ENCODE measurements at places on chromosomes 12 and 14. TPM values are rescaled to one million over a fixed set of nuclear protein-coding genes. Genes with fewer than 3 reads are reported as not detected.

GRCh38 chr12:4435537-4435936 lies 10.1 kb downstream of the FGF6 start:
- H3K27ac ChIP-seq: no peak overlapping the region
- no peaks in the 10 kb centered on the region for H3K4me1 ChIP-seq
- DNase-seq: no peak
- no peaks in the 10 kb centered on the region for H3K36me3 ChIP-seq

The AVPR1A gene
- total RNA-seq: 21.3 TPM

GRCh38 chr12:93476555-93476954 lies 9.2 kb downstream of the MRPL42 start:
- no peak for DNase-seq
- H3K27ac ChIP-seq: no peak overlapping the region
- H3K27me3 ChIP-seq: no peaks in the 10 kb centered on the region
- H3K4me3 ChIP-seq: no peak overlapping the region
- peaks cover 2% of the 10 kb centered on the region for H3K36me3 ChIP-seq

DNA sequence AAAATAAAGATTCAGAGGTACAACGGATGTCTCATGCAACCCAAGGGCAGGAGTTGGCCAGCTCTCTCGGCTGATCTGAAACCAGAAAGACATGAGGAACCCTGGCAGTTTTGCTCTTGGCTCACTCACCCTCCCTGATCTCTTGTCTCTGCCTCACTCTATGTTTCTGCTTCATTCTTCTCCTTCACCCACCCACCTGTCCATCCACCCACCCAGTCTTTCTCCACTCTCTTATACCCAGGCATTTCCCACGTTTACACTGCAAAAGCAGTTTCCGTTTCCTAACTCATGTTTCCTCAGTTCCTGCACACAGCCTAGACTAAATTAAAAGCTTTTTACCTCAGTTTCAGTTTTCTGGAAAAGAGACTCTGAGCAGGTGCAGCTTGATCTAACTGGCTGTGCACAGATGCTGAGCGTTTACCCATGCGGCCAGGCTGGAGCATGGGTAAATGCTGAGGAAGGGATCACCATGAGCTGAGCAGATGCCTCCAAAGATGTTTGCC lies 157.6 kb downstream of the PRKCH start:
- no peaks in the 10 kb centered on the region for H3K36me3 ChIP-seq
- no peak overlapping the region for H3K27ac ChIP-seq
- H3K4me1 ChIP-seq: no peaks in the 10 kb centered on the region
- no peak for DNase-seq

- no peak overlapping the region for H3K27ac ChIP-seq
- no peak for DNase-seq
- H3K36me3 ChIP-seq: no peaks in the 10 kb centered on the region
- no peak overlapping the region for H3K4me3 ChIP-seq
- H3K27me3 ChIP-seq: no peaks in the 10 kb centered on the region
Observed at GRCh38 chr14:61434311-61434710, 112.9 kb downstream of the PRKCH start.

The SLCO1B1 gene
- not detected for total RNA-seq

GRCh38 chr14:104294628-104294982 lies 156.2 kb downstream of the KIF26A start:
- no peaks in the 10 kb centered on the region for H3K27me3 ChIP-seq
- peak; percentile 25 for DNase-seq
- H3K4me3 ChIP-seq: no peak overlapping the region
- H3K4me1 ChIP-seq: no peaks in the 10 kb centered on the region

DNA sequence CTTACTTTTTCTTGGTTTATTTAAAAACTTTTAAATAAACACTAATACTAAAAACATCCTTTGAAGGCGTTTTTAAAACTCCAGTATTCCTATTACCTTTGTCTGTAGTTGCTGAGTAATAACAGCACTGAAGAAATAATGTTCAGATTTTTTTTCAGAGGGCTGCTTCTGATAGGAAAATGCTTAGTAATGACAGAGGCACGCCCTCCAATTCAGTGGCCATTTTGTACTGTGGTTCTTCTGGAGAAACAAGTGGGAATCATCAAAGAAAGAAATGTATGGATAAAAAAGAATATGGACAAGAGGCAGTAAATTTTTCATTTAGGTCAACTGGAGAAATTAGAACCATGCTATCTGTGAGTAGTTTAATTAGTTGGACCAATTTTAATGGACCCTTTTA lies 13.6 kb downstream of the VEZT start:
- no peaks in the 10 kb centered on the region for H3K36me3 ChIP-seq
- H3K27me3 ChIP-seq: no peaks in the 10 kb centered on the region
- H3K4me1 ChIP-seq: no peaks in the 10 kb centered on the region
- DNase-seq: no peak
- H3K27ac ChIP-seq: no peak overlapping the region

The TROAP gene
- 1.1 TPM for total RNA-seq

- no peak overlapping the region for H3K4me3 ChIP-seq
- H3K27me3 ChIP-seq: no peaks in the 10 kb centered on the region
- no peaks in the 10 kb centered on the region for H3K36me3 ChIP-seq
- no peaks in the 10 kb centered on the region for H3K4me1 ChIP-seq
- H3K27ac ChIP-seq: no peak overlapping the region
Observed at GRCh38 chr14:94030571-94030970, 4.4 kb downstream of the OTUB2 start.

GRCh38 chr14:71773898-71774481 lies 158.2 kb upstream of the RGS6 start:
- no peak overlapping the region for H3K27ac ChIP-seq
- H3K4me3 ChIP-seq: no peak overlapping the region
- H3K4me1 ChIP-seq: no peaks in the 10 kb centered on the region
- no peaks in the 10 kb centered on the region for H3K27me3 ChIP-seq

DNA sequence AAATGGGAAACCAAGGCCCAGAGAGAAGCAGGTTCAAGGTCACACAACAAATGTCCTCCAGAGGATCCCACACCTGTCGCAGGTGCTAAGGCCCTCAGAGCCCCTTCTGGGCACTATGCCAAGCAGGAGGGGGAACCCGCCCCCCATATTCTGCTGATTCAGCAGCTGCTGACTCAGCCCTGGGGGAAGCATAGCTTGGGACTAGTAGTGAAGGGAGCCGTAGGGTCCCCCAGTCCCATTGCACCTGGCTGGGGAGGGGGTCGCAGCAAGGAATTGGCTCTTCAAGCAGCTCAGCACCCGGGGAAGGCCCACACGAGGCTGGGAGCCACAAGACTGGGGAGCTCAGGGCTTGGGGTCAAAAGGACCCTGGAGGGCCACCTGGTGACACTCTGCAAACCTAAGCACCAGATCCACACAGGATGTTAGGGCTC lies 1.0 kb downstream of the RASAL1 start:
- H3K27ac ChIP-seq: no peak overlapping the region
- no peak overlapping the region for H3K4me3 ChIP-seq
- no peaks in the 10 kb centered on the region for H3K27me3 ChIP-seq
- DNase-seq: peak; percentile 71
- H3K4me1 ChIP-seq: no peaks in the 10 kb centered on the region

DNA sequence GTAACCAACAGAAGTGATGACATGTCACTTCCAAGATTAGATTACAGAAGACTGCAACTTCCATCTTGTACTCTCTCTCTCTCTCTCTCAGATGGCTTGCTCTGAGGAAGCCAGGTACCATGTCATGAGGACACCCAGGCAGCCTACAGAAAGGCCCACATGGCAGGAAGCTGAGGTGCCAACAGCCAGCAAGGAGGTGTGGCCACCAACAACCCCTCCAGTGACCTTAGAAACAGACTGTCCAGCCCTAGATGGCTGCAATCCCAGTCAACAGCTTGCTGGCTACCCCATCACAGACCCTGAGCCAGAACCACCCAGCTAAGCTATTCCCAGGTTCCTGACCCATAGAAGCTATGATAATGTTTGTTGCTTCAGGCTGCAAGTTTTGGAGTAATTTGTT lies 178.4 kb downstream of the ITPR2 start:
- no peaks in the 10 kb centered on the region for H3K27me3 ChIP-seq
- H3K36me3 ChIP-seq: peaks cover 8% of the 10 kb centered on the region
- H3K27ac ChIP-seq: no peak overlapping the region
- DNase-seq: no peak
- no peaks in the 10 kb centered on the region for H3K4me1 ChIP-seq
- H3K4me3 ChIP-seq: no peak overlapping the region

DNA sequence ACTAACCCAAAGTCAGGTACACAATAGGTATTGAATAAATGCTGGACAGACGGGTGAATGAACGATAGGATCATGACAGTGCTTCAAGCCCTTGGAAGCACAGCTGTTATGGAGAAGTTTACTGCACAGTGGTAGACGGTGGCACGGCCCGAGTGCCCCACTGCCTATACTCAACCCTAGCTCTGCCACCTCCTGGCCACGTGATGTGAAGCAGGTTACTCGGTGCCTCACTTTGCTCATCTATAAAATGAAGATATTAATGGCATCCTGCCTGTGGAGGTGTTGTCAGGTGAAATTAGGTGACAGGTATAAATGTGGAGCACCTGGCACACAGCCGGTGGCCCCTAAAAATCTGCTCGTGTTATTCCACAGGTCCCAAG lies 5.8 kb downstream of the ASB2 start:
- H3K36me3 ChIP-seq: no peaks in the 10 kb centered on the region
- H3K4me3 ChIP-seq: no peak overlapping the region
- DNase-seq: no peak
- H3K4me1 ChIP-seq: no peaks in the 10 kb centered on the region
- H3K27me3 ChIP-seq: no peaks in the 10 kb centered on the region

DNA sequence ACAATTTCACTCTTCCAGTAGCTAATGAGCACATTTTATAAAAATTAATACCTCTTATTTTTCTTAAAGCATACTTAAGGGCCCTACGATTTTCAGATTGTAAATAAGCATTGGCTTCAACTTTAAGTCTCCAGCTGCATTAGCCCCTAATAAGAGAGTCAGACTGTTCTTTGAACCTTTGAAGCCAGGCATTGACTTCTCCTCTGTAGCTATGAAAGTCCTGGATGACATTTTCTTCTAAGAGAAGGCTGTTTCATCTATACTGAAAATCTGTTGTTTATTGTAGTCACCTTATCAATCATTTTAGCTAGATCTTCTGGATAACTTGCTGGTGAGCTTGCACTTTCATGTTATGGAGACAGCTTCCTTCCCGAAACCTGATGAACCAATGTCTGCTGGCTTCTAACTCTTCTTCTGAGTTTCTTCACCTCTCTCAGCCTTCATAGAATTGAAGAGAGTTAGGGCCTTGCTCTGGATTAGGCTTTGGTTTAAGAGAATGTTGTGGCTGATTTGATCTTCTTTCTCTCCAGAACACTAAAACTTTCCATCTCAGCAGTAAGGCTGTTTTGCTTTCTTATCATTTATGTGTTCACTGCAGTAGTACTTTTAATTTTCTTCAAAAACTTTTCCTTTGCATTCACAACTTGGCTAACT lies 377.1 kb upstream of the RGS6 start:
- no peaks in the 10 kb centered on the region for H3K27me3 ChIP-seq
- H3K4me1 ChIP-seq: no peaks in the 10 kb centered on the region
- DNase-seq: no peak
- H3K36me3 ChIP-seq: no peaks in the 10 kb centered on the region

DNA sequence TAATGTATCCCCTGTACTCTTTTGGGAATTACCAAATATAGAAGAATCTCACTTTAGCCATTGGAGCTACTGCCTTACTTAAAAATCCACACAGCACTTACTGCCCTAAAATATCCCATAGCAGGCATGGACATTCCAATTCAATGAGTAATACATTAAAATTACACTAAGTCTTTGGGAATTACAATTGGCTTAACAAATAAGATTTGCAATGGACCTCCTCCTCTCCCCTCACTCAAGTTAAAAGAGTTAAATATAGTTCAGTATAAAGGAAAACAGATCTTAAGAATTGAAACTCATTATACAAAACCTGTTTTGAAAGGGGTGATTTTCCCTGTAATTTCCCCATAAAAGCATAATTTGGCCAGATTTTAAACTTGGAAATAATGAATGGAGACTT lies 477.1 kb downstream of the SLC16A7 start:
- peaks cover 2% of the 10 kb centered on the region for H3K4me1 ChIP-seq
- no peak for DNase-seq
- H3K27ac ChIP-seq: no peak overlapping the region
- H3K27me3 ChIP-seq: no peaks in the 10 kb centered on the region
- H3K4me3 ChIP-seq: no peak overlapping the region

The CLEC1B gene
- not detected for total RNA-seq

Data from aorta (tissue), 5 donors.